A673 (cell line): ENCODE measurements at places on chromosomes 12 and 14. TPM values are rescaled to one million over a fixed set of nuclear protein-coding genes. Genes with fewer than 3 reads are reported as not detected.
A peak's percentile ranks its signal among the peaks of the same experiment; 100 is the strongest.

GRCh38 chr14:23572524-23572828 lies 4.9 kb upstream of the AP1G2 start:
- H3K27ac ChIP-seq = no peak overlapping the region
- peaks cover 28% of the 10 kb centered on the region for H3K27me3 ChIP-seq
- no peak overlapping the region for H3K4me3 ChIP-seq
- no peak for DNase-seq

DNA sequence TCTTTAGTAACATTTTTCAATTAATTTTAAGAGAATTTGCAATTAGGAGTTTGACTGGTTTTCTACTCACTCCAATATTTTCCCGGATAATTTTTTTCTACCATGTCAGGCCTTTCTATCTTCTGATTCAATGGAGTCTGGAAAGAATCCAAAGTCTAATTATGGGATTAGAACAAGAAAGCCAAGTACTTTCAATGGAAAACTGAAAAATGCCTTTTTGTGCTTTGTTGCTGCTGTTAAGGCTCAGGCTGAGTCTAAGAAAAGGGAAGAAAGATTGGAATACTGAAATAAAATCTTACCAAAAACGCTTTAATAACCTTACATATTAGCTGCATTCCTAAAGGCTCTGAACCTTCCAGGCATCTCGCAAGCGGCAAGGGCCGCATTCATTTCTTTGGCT lies 24.4 kb upstream of the DHRS4 start:
- H3K4me1 ChIP-seq = peaks cover 7% of the 10 kb centered on the region
- peak; percentile 49 for DNase-seq
- no peaks in the 10 kb centered on the region for H3K36me3 ChIP-seq
- H3K27ac ChIP-seq = no peak overlapping the region
- no peak overlapping the region for H3K4me3 ChIP-seq
- no peaks in the 10 kb centered on the region for H3K27me3 ChIP-seq

GRCh38 chr14:50756300-50756699 lies 74.7 kb downstream of the NIN start:
- no peaks in the 10 kb centered on the region for H3K27me3 ChIP-seq
- H3K27ac ChIP-seq = no peak overlapping the region
- no peak overlapping the region for H3K4me3 ChIP-seq
- H3K4me1 ChIP-seq = no peaks in the 10 kb centered on the region
- H3K36me3 ChIP-seq = peaks cover 26% of the 10 kb centered on the region

- H3K4me3 ChIP-seq = no peak overlapping the region
- H3K27ac ChIP-seq = no peak overlapping the region
- no peak for DNase-seq
- no peaks in the 10 kb centered on the region for H3K36me3 ChIP-seq
Measured at GRCh38 chr12:103515341-103515740, 19.6 kb upstream of the C12orf42 start.

GRCh38 chr14:63940387-63940786 lies 87.6 kb downstream of the SYNE2 start:
- no peak for DNase-seq
- peaks cover 6% of the 10 kb centered on the region for H3K36me3 ChIP-seq
- H3K4me3 ChIP-seq = no peak overlapping the region
- no peak overlapping the region for H3K27ac ChIP-seq
- no peaks in the 10 kb centered on the region for H3K27me3 ChIP-seq

RAB35 gene
- total RNA-seq = 57.9 and 63.0 TPM in 2 replicates

DNA sequence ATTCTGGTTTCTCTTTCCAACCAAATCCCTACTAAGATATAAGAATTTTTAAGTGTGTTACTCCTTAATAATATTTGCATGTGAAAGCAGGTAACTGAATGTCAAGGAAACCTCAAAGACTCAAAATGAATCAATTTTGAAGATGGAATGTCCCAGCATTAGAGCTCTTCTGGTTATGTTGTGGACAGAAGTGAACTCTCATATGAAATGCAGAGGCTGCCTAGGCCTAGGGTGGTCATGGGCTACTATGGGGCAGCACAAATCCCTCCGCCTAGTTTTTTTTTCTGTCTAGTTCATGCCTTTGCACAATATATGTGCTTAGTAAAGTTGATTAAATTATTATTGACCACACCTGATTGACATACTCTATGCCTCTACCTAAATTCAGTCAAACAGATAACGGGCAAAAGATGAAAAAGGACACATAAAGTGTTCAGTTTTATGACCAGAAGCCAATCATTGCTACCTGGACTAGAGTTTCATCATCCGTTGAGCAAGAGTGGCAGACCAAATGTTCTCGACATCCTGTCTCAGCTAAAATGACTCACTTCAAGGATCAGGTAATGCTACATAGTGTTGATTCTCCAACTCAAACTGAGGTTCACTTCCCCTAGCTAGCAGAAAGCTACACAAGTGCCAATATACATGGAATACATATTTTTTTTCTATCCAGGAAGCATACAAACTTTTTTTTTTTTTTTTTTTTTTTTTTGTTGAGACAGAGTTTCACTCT lies 1211.4 kb downstream of the VRK1 start:
- H3K27me3 ChIP-seq = no peaks in the 10 kb centered on the region
- no peak overlapping the region for H3K4me3 ChIP-seq
- no peaks in the 10 kb centered on the region for H3K36me3 ChIP-seq
- no peak overlapping the region for H3K27ac ChIP-seq
